ENCODE measurements at places on chromosomes 7 and 10.

DNA sequence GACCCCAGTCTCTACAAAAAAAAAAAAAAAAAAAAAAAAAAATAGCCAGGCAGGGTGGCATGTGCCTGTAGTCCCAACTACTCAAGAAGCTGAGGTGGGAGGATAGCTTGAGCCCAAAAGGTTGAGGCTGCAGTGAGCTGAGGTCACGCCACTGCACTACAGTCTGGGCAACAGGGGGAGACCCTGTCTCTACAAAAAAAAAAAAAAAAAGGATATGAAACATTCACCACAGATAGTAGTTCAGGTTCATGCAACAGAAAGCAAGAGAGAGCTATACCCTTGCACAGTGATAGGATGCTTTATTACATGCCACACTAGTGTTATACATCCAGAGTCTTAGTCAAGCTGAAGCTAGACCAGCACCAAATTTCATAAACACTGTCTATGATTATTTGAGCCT, 148.4 kb upstream of the KAT6B start:
- no peak for DNase-seq

- DNase-seq: peak; percentile 61
Observed at GRCh38 chr7:1579481-1580421, 9.9 kb upstream of the PSMG3 start.

DNA sequence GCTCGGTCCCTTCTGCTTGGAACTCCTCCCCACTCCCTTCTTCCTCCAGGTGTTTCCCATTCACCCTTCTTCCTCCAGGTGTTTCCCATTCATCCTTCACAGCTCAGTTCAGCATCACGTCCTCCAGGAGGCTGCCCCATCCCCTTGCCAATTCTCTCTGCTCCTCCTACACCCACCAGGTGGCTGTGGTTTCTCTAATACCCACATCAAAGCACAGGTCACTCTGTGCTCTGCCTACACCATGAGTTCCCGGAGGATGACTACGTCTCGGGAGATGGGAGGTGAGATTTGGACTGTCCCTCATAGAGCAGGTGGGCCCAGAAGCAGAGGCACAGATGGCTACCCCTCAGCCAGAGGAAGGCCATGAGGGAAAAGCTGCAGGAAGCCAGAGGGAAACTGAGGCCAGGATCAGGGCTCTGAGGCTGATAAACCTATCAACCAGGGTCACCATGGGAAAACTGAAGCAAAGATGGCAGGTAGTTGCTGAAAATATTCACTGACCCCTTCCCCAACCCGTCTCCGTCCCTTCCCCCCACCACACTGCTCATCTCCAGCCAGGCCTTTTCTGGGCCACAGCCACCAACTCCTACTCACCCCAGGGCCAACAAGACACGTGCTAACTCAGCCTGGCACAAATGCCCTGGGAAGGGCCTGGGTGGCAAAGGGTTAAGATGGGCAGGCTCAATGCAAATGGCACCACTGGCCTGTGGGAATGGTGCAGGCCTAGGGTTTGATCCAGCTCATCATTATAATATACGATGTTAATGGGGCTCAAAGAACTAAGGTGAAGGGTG, 56.6 kb upstream of the CPXM2 start:
- no peak for DNase-seq

- peak; percentile 76 for DNase-seq
Observed at GRCh38 chr10:126171555-126171954, 216.7 kb downstream of the ADAM12 start.

- DNase-seq: no peak
Observed at GRCh38 chr10:113764582-113764981, 13.1 kb downstream of the PLEKHS1 start.

GRCh38 chr7:128407751-128408708, 1.8 kb downstream of the IMPDH1 start:
- no peak for DNase-seq

- no peak for DNase-seq
Observed at GRCh38 chr10:60430836-60431597, 41.3 kb upstream of the ANK3 start.

- DNase-seq: no peak
Observed at GRCh38 chr7:2062648-2063047, 170.1 kb downstream of the MAD1L1 start.

DNA sequence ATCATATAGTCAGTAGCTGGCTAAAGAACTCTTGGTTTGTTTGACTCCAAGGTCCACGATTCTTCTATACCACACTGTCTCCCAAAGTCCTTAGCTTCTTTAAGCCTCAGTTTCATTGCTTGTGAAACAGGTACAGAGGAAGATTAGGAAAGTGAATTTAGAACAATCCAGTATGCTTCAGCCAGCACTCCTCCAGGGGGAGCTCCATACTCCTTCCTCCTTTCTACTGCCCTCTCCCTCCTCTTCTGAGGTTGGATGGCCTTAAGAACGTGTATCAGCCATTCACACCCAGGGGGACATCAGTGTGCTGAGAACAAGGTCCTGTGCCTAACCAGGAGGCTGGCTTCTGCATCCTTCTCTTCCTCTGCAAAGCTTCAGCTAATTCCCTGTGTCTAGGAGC, 54.8 kb upstream of the CALD1 start:
- DNase-seq: peak; percentile 77

- DNase-seq: no peak
Observed at GRCh38 chr10:24853661-24854060, 98.7 kb downstream of the PRTFDC1 start.

- DNase-seq: no peak
Observed at GRCh38 chr7:6504996-6505395, 46.3 kb downstream of the GRID2IP start.

GRCh38 chr10:62637249-62638061, 167.1 kb upstream of the ADO start:
- DNase-seq: peak; percentile 46

All from fibroblast of pulmonary artery (primary cell).